ENCODE measurements at places on chromosomes 2 and 18.

DNA sequence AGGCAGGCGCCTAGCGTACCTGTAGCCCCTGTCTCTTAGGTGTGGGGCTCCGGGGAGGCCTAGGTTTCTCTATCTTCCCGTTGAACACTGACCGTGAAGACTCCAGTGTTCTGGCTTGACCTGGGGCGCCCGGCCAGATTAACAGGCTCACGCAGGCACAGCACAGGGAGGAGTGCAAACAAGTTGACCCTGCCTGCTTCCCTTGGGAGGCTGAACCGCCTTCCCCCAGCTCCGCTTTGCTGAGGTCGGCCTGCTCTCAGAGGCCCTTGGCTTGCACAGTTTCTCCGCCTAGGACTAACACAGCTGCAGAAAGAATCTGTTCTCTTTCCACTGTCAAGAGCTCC lies 567 bp downstream of the PCYOX1 start:
- DNase-seq, result no peak

- no peak for DNase-seq
Observed at GRCh38 chr2:151791545-151791944, 36.7 kb downstream of the ARL5A start.

DNA sequence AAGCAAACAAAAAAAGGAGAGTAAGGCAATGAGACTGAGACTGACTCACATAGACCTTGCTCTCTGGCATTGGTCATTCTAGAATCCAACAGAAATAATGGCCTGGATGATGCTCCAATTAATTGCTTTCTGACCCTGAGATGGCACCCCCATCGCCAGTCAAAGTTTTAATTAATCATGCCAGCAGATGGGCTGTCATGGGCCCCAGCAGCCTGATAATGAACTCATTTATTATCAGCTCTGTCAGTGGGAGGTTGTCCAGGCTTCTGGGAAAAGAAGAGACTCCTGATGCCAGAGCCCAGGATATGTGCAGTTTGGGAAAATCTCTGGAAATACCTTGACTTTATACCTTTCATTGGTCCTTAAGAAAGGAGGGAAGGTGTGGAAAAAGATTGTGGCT lies 115.2 kb downstream of the XRCC5 start:
- no peak for DNase-seq

DNA sequence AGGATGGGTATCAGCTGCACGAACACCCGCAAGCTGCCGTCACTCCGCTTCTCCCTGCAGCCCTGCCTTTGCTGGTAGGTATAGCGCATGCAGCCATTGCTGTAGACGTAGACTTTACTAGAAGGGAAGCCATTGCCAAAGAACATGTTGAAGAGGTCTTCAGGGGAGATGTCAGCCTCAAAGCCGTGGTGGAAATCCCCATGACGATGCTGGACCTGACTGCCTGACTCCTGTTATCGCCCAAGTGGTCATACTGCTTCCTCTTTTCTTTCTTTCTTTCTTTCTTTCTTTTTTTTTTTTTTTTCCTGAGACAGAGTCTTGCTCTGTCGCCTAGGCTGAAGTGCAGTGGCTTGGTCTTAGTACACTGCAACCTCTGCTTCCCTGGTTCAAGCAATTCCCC lies 68.7 kb upstream of the SPRED2 start:
- DNase-seq, result peak; percentile 36

DNA sequence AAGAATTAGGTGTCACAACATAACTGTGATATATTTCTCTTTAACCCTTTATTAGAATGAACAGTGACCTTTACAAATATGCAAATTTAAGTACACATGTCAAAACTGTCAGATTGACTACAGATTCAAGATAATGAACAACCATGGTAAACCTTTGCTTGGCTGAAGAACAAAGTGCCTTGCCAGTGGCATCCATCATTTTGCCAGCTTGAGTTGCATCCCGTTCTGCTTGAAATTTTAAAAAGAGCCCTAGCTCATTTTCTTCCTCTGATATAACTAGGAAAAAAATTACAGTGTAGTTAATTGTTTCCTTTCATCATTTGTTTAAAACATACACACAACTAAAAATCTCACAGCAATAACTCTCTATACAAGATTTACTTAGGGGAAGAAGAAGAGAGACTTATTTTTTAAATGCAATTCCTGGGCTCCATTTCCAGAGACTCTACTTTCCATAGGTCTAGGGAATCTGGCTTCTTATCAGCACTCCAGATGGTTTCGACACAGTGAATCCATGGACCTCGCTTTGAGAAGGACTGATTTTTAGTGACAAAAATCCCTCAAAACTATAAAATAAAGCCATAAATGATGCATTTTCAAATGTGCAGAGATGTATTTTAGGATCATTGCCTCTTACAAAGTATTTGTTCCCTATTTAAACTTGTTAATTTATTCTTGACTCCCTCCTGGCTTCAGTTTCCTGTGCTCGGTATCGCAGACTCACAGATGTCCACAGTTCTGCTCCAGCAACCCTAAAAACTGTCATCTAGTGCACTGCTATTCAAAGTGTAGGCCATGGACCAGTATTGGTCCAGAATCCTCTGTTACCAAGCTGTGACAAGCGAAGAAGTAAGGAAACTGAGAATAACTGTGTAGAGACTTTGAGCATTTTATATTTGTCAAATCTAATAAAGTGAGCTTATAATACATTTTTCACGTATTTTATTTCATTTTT lies 50.1 kb downstream of the ICA1L start:
- no peak for DNase-seq

DNA sequence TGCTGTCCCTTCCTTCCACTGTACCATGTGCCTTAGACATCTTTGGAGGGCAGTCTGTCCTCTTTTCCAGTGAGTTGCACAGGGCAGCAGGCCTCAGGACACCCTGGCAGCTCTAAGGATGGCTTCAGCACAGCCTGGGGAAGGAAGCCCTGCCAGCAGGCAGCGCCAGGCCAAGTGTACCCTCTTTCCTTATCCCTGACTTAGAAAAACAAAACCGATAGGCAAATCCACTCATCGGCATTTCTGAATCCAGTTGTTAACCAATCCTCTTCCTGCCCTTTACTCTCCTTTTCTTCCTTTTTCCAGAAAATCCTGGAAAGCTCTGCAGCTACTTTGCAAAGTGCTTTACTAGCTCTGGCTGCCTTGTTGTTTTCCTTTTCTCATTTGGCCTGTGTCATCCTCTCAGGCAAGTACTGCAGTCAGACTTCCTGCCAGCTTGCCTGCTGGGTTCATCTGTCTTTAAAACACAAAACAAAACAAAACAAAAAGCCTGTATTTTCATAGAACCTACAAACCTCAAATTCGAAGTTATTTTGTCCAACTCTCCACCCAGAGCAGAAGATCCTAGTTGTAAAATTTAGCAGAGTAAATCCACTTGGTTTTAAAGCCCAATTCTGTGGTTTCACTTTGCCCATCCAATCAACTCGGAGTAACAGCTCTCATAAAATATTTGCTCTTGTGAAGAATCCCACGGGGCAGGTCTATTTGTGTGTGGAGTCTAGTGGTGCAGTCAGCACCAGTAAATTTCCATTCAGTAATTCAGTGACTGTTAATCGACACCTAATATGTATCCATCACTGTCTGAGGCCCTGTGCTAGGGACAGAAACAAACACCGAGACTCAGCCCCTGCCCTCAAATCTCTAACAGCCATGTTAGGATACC lies 45.2 kb downstream of the PCBP1 start:
- peak; percentile 73 for DNase-seq

DNA sequence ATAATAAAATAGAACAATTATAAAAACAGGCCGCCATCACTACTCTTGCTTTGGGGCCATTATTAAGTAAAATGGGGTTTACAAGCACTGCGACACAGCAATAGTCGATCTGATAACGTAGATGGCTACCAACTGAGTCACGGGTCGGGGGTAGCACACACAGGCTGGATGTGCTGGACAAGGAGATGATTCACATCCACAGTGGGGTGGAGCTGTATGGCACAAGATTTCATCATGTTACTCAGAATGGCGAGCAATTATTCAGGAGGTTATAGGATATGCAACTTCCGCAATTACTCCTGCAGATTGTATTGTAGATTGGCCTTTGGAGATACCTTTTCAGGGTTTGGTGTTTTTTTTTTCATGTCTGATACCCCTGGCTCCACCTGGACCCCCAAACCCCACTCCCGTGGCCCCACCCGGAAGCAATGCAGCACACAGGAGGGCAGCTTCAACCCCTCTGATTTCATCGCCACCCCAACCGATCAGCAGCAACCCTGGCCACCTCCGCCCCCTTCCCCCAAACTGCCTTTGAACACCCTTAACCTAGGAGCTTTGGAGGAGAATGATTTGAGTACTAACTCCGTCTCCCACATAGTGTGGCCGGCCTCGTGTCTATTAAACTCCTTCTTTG lies 21.4 kb upstream of the MLPH start:
- DNase-seq, result no peak

DNA sequence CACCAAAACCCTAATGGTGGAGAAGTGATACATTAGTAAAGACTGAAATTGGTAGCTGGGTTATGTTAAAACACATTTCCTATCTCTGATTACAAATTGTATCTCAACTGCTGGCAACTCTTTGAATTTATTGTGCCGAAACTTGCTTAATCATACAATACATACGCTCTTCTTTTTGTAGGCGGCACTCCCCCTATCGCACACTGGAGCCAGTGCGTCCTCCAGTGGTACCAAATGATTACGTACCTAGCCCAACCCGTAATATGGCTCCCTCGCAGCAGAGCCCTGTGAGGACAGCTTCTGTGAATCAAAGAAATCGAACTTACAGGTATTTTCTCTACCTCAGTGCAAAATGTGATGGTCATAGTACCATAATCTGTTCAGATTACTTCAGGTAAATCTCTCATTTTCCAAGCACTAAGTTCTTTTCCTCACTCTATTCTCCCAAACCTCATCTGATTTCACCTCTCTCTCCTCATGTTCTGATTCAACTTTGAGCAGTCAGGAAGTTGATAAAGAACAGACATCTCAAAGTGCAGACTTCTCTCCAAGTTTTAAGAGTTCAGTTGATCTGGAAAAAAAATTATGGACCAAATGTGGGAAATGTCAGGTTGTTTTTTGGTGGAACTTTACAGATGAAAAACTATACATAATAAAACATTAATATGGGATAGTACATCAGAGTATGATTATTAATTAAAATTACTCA lies 66.5 kb downstream of the ABI2 start:
- no peak for DNase-seq

GRCh38 chr2:219045937-219046550 lies 4.7 kb upstream of the CFAP65 start:
- no peak for DNase-seq

GRCh38 chr2:5465859-5466258 lies 226.3 kb upstream of the SOX11 start:
- DNase-seq, result no peak

DNA sequence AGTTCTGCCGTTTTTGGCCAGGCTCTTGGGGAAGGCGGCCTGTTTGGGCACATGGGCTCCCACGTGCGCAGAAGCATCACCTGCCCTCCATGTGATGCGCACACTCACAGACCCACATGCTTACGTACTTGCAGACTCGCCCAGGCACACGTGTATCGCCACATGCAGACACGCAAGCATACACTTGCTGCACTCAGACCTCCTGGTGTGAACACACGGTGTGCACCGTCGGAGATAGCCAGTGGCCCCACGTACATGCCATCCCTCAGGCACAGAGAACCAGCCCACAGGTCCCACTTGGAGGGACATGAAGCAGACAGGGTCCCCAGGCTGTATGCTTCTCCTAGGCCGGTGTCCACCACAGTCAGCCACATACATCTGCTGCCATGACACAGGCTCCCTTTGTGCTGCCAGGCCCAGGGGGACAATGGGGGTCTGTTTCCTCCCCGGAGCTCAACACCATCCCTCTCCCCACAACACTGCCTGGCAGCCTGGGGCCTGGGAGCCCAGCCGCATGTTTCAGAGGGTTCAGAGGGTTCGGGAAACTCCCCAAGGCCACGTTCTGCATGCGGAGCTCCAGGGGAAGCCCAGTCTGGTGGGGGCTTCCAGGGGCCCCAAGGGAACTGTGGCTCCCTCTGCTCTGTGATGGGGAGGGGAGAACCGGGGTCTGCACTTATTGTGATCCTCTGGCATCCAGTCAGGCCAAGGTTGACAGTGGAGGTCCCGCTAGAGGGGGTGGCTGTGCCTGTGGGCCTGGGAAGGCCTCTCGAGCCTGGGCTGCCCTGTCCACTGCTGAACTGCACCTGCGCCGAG lies 208.1 kb upstream of the HAAO start:
- no peak for DNase-seq

- no peak for DNase-seq
Observed at GRCh38 chr18:45688113-45688512, 35.9 kb upstream of the SLC14A1 start.

GRCh38 chr18:76491776-76492668 lies 3.0 kb downstream of the ZNF516 start:
- peak; percentile 26 for DNase-seq

DNA sequence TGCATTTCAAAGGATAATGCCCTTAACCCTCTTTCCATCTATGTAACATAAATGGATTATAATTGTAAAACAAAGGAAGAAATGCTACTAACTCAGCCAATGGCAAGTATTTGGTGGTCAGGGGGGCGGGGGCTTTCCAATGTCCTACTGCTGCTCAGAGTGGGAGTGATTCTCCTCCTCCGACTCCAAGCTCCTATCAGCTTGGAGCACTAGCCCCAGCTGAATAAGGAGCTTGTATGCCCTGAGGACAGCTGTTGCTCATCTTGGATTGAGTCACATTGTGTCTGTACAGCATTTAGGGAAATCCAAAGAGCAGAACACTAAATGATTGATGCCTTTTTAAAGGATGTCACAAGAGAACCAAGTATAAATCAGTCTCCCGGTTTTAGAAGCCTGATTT lies 105.6 kb upstream of the ZNF521 start:
- no peak for DNase-seq

DNA sequence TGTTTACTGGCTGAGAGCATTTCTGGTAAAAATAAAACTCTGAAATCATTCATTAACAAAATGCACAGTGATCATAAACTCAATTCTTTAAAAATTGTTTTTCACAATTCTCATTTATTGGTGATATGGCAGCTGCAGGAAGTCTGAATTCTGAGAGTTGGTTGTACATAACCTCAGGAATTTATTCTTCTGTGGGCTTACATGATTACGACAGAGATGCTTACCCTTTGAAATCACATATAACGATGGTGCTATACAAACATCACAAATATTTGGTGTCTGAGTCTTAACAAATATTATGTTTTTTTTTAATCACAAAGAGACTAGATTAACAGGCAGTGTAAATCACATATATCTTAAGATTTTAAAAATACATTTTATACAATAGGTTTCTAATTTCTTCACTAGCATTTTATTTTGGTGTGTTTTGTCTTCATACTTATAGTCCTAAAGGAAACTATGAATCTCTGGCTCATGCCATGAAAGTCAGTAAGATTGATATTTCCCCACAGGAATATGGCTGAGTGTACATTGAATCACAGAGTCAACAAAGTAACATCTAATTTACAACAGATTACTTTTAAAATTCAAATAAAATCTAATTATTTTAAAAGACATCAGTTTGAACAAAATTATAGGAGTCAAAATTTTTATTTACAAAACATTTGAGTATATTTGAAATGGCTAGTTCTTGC lies 318.8 kb upstream of the THUMPD2 start:
- no peak for DNase-seq
